ENCODE measurements at places on chromosomes 5 and 9. TPM values are rescaled to one million over a fixed set of nuclear protein-coding genes. Genes with fewer than 3 reads are reported as not detected.

Gene ADAMTS19
- polyA plus RNA-seq = 4.8 TPM

GRCh38 chr9:111148052-111149017 is 110.1 kb upstream of the LPAR1 start:
- DNase-seq = no peak

DNA sequence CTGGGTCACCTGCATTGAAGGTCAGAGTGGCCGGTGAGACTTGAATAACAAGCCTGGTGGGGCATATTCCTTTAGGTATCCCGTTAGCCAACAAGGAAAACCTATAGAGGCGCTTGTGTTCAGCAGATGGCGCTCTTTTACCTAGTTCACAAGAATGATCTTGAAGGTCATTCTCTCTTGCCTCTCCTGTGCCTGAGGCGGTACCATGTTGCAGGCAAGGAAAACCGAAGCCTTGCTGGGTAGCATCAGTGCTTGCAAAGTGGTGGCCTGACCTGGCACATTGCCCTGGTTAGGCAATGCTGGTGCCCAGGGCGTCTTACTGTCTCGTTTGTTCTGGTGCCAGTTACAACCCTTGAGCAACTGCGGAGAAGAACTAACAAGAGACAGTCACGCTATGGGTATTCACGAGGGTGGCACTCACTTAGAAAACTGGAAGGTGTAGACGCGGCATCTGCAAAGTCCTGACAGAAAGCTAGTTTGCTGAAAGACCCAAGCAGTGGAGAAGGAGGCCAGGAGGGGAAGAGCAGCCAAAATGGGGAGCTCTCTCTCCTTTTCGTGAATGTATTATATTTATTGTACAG is 56.7 kb downstream of the AOPEP start:
- DNase-seq = peak; percentile 68

Gene CLIC3
- polyA plus RNA-seq = 3.6 TPM

Gene ALDOB
- 1,562 TPM for polyA plus RNA-seq

GRCh38 chr5:151718646-151719045 is 31.9 kb upstream of the SPARC start:
- no peak for DNase-seq

DNA sequence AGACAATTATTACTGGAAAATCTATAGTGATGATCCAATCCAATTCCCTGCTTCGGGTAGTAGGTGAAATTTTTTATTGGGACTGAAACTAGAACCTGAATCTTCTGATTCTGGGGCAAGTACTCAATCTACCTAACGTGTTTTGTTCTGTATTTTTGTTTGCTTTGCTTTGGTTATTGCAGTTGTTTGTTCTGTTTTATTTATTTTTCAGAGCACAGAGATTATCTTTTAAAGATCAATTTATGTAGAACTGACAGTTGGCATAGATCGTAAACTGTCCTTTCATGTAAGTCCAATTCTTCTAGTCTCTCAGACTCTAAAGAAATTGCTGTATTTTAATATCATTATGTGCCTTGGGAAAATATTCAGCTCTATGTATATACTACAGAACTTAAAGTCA is 401.6 kb downstream of the ANXA1 start:
- DNase-seq = no peak

All from large intestine (tissue), 12 donors.